ENCODE measurements at places on chromosomes 5 and 9. TPM values are rescaled to one million over a fixed set of nuclear protein-coding genes. Genes with fewer than 3 reads are reported as not detected.

The GABRB2 gene
- 2.7 TPM for total RNA-seq

GRCh38 chr9:72539824-72540347 is 18.5 kb downstream of the TMC1 start:
- no peak for DNase-seq
- H3K27me3 ChIP-seq = no peaks in the 10 kb centered on the region
- H3K27ac ChIP-seq = peak overlapping the region; percentile 60
- no peaks in the 10 kb centered on the region for H3K4me1 ChIP-seq
- H3K4me3 ChIP-seq = no peak overlapping the region

GRCh38 chr5:112918679-112919078 is 3.3 kb downstream of the REEP5 start:
- H3K36me3 ChIP-seq = peaks cover 52% of the 10 kb centered on the region
- no peak overlapping the region for H3K4me3 ChIP-seq
- peaks cover 59% of the 10 kb centered on the region for H3K4me1 ChIP-seq

DNA sequence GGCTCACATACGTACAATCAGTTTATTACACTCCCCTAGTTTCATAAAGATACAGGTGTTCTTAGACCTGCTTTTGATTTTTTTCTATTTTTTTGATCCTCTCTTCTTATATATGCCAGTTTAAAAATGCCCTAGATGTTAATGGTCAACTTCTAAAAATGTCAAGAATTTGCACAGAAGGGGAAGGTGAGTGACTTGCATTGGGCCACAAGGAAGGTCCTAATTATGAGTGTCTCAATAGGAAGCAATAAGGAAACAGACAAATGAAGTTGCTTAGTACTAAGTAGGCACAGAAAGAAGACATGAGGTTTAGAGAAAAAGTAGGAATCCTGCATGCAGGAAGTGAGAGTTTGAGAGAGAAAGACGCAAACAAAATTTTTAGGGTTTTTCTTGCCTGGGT is 3.2 kb upstream of the CCDC171 start:
- H3K27ac ChIP-seq = no peak overlapping the region
- no peaks in the 10 kb centered on the region for H3K36me3 ChIP-seq
- no peaks in the 10 kb centered on the region for H3K27me3 ChIP-seq
- DNase-seq = no peak
- H3K4me3 ChIP-seq = no peak overlapping the region

DNA sequence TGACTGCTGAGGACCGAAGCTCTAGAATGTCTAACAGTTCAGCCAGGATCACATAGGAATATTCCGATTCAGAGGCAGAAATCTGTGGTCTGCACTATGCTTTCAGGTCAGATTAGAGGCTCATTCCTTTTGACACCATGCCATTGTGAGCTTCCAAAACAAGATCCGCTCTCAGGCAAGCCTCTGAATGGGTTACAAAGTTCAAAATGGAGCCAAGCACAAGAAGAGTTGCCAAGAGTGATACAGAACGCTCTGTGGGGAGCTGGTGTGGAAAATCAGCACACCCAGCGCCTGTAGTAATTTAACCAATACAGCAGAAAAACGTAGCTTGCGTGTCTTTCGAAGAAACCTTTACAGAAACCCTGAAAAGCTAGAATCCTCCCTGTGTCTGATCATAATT is 33.3 kb upstream of the FAT2 start:
- no peak overlapping the region for H3K27ac ChIP-seq
- no peaks in the 10 kb centered on the region for H3K36me3 ChIP-seq
- no peaks in the 10 kb centered on the region for H3K4me1 ChIP-seq
- DNase-seq = no peak

DNA sequence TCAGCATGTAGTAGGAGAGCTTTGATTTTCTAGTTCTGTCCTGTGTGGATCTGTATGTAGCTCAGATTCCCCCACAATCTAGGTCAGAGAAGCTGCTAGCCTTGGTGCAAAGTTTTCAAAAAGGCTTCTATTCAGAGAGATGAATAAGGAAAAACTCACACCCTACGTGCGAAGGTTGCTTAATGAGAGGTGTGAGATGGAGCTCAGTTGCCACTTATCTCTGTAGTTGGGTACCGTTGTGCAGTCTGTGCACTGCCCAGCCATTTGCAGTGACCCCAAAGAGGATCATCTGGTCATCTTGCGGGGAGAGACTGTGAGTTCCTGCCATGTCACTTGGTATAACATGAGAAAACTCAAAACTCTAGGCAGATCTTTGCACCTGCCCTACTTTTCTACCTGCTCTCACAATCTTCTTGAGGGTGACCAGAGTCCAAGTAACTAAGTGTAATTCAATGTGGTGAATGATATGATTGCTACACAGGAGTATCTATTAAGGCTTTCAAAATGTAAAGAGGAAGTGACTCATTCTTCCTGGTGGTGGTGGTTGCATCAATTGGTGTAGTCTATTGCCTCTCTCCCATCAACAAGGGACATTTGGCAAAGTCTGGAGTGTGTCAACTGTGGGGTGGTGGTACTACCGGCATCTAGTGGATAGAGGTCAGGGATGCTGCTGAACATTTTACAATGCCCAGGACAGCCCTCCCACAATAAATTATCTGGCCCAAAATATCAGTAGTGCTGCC is 65.2 kb downstream of the TMC1 start:
- H3K4me3 ChIP-seq = no peak overlapping the region
- no peak for DNase-seq
- H3K27ac ChIP-seq = peak overlapping the region; percentile 37
- no peaks in the 10 kb centered on the region for H3K36me3 ChIP-seq

DNA sequence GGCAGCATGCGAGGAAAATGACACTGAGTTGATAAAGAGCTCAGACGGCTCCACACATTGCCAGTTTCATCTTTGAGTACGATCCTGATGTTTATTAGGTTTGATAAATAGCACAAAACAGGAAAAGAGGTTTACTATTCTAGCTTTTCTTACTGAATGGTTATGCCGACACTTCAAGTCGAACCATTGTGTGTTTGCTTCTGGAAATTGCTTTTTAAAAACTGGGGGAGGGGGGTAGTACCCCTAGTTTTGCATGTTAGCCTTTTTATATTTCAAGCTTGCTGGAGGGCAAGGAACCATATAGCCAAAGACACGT is 5.2 kb downstream of the PTCH1 start:
- H3K4me3 ChIP-seq = peak overlapping the region; percentile 85
- H3K27ac ChIP-seq = peak overlapping the region; percentile 94
- H3K36me3 ChIP-seq = no peaks in the 10 kb centered on the region
- peaks cover 9% of the 10 kb centered on the region for H3K27me3 ChIP-seq

The GRK6 gene
- total RNA-seq = 16.4 TPM

The GDF9 gene
- total RNA-seq = not detected

GRCh38 chr9:15246243-15246642 is 60.8 kb downstream of the TTC39B start:
- H3K27me3 ChIP-seq = no peaks in the 10 kb centered on the region
- H3K27ac ChIP-seq = no peak overlapping the region
- no peak overlapping the region for H3K4me3 ChIP-seq
- H3K36me3 ChIP-seq = no peaks in the 10 kb centered on the region
- H3K4me1 ChIP-seq = no peaks in the 10 kb centered on the region

DNA sequence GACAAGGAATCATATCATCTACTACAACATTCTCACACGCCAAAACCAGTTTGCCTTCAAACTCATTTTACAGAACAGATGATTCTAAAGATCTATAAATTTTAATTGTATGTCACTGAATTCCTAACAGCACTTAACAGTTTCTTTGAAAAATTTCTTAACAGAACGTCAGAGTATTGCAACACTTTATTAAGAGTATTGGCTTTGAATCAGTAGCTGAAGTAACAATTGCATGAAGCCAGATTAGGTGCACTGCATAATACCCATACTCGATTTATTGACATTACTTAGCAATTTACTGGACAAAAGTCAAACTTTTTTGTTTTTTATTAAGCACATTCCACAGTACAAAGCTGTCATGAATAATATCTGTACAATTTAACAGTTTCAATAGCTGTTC is 75.8 kb downstream of the SMIM23 start:
- no peaks in the 10 kb centered on the region for H3K27me3 ChIP-seq
- peaks cover 29% of the 10 kb centered on the region for H3K36me3 ChIP-seq
- H3K4me3 ChIP-seq = no peak overlapping the region
- no peak overlapping the region for H3K27ac ChIP-seq
- no peaks in the 10 kb centered on the region for H3K4me1 ChIP-seq

- H3K27me3 ChIP-seq = no peaks in the 10 kb centered on the region
- peaks cover 13% of the 10 kb centered on the region for H3K4me1 ChIP-seq
- peak overlapping the region; percentile 73 for H3K27ac ChIP-seq
- peak; percentile 91 for DNase-seq
- no peak overlapping the region for H3K4me3 ChIP-seq
- H3K36me3 ChIP-seq = no peaks in the 10 kb centered on the region
Measured at GRCh38 chr9:134130503-134131375, 5.1 kb upstream of the WDR5 start.

The ZNF658 gene
- total RNA-seq = 4.8 TPM
